T-helper 2 cell treated with Interferon-gamma antibody and Interleukin-4, amounts not matched to agents 5 μg/mL and 100 μg/mL, for 36 hours (primary cell): ENCODE measurements at places on chromosomes 2 and 18.

DNA sequence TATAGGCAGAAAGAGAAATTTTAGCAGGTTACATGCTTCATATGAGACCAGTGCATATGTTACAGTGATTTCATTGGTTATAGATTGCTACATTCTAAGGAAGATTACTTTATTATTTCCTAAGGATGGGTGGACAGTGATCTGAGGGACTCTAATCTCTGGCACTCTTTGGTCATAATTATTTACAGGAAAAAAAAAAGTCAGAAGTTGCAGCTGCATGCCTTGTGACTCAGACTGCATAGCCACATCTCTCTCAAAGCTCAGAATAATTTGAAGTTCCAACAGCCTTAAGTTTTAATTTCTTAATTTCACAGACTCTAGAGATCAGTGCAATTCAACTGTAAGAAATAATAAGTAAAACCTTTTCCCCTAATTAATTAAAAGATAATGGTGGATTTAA is 27.1 kb upstream of the BARD1 start:
- DNase-seq = no peak
- H3K4me3 ChIP-seq = no peak overlapping the region
- no peaks in the 10 kb centered on the region for H3K27me3 ChIP-seq

DNA sequence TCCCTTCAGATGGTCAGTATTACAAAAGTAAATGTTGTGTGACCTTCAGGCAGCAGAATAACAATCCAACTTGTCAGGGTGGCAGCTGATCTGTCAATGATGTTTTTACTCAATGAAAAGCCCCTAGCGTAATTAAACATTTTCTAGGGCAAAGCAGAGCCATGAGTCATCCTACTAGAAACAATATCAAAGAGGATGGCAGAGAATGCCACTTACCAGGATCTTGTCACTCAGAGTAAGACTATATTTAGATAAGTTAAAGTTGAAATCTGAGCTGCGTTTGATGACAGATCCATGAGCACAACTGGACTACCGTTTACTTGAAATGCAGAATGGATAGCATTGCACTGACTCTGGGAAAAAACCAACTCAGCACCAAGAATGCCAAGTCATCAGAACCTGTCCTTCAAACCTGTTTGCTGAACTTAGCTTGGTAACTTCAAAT is 612.6 kb upstream of the ACVR2A start:
- H3K27ac ChIP-seq = no peak overlapping the region
- H3K4me3 ChIP-seq = no peak overlapping the region
- H3K27me3 ChIP-seq = peaks cover 6% of the 10 kb centered on the region
- H3K36me3 ChIP-seq = no peaks in the 10 kb centered on the region

GRCh38 chr2:101801496-101801895 is 104.0 kb downstream of the MAP4K4 start:
- peaks cover 2% of the 10 kb centered on the region for H3K36me3 ChIP-seq
- no peak overlapping the region for H3K27ac ChIP-seq
- peaks cover 23% of the 10 kb centered on the region for H3K4me1 ChIP-seq
- no peaks in the 10 kb centered on the region for H3K27me3 ChIP-seq

GRCh38 chr2:30584116-30584515 is 137.1 kb downstream of the LCLAT1 start:
- peaks cover 4% of the 10 kb centered on the region for H3K4me1 ChIP-seq
- DNase-seq = no peak
- H3K36me3 ChIP-seq = no peaks in the 10 kb centered on the region
- H3K4me3 ChIP-seq = no peak overlapping the region

DNA sequence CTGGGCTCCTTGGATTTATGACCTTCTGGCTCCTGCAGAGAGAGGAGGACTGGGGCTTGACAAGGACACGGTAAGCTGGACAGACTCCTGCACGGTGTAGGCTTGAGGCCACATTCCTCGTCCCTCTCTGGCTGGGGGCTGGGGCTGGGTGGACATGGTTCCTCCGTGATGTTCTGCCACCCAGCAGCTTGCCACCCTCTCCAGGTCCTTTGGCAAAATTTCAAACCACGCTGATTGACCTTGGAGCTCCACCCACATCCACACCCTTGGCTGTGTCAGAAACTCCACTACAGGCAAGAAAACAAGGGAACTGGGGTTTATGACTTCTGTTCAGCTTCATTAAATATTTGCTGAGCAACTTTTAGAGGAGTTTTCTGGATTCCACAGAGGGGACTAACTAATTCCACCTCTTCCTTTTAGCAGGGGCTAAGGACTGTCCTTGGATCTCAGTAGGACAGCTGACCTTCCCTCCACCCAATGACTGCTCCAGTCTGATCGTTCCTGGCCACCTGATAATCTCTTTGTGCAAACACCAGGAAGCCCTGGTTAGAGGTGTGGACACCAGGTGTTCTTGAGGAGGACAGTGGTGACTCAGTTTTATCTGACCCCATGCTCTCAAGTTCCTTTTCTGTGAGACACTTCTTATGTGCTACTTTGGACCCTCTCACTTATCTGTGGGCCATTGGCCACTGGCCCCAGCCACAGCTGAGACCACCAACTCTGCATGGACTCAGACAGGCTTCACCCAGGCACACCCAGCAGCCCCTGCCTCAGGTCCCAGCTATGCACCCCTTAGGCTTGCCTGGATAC is 29.3 kb downstream of the GPR55 start:
- no peak overlapping the region for H3K4me3 ChIP-seq
- DNase-seq = no peak
- peaks cover 36% of the 10 kb centered on the region for H3K27me3 ChIP-seq
- H3K4me1 ChIP-seq = peaks cover 8% of the 10 kb centered on the region
- H3K36me3 ChIP-seq = no peaks in the 10 kb centered on the region
